ENCODE measurements at places on chromosomes 1 and 21.

DNA sequence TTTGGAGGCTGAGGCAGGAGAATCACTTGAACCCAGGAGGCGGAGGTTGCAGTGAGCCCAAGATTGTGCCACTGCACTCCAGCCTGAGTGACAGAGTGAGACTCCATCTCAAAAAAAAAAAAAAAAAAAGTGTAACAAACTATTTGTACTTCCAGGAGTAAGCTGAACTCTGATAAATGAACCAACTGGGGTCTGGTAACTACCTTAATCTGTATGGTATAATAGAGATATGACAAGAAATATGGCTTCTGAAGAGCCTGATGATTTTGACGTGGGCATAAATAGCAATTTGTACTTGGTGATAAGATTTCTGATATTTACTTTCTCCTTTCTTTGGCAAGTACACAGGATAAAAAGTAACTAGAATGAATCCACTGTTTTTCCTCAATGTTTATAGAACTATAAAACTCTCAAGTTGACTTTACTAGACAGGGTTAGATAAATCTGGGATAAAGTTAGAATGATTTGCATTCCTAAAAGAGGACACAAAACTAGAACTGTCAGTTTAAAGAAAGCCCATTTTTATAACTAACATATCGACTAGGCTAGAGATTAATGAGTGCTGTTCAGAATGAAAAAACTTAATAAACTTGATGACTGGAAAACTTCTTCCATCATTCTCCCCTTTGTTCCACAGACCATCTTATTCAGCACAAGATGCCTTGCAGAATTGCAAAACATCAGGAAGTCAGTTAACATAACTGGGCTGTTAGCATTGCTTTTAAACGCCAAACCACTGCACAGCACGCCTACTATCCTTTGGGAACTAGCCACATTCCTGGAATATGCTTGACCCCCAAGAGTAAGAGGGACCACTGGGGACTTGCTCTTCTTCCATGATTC lies 51.5 kb upstream of the EDARADD start:
- no peak for DNase-seq

DNA sequence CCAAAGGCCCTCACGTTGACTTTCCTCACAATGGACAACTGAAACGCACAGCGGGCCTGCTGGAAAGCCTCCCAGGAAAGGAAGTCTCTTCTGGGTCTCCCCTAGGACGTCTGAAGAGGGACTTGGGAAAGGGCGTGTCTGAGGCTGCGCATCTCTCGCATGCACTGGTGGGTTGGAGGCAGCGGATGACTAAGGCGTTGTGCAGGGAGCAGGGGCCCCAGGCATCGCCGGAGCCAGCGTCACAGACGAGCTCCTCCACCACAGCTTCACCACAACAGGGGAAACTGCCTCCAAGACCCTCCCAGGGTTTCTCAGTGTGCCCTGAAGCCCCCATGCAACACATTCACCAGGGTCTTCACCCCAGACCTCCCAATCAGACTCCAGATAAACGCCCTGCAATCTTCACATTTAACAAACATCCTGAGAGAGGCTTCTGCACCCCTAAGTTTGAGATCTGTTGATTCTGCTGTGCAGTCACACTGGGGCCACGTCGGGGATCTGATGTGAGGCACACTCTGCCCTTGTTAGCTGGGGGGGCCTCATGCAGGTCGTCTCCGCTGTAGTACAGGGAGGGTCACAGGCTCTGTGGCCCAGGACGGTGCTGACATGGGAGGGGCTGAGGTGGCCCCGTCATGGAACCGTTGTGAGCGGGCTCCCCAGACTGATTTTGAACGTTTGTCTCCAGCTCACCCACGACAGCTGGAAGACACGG lies 7.0 kb upstream of the TFF1 start:
- DNase-seq, result no peak

DNA sequence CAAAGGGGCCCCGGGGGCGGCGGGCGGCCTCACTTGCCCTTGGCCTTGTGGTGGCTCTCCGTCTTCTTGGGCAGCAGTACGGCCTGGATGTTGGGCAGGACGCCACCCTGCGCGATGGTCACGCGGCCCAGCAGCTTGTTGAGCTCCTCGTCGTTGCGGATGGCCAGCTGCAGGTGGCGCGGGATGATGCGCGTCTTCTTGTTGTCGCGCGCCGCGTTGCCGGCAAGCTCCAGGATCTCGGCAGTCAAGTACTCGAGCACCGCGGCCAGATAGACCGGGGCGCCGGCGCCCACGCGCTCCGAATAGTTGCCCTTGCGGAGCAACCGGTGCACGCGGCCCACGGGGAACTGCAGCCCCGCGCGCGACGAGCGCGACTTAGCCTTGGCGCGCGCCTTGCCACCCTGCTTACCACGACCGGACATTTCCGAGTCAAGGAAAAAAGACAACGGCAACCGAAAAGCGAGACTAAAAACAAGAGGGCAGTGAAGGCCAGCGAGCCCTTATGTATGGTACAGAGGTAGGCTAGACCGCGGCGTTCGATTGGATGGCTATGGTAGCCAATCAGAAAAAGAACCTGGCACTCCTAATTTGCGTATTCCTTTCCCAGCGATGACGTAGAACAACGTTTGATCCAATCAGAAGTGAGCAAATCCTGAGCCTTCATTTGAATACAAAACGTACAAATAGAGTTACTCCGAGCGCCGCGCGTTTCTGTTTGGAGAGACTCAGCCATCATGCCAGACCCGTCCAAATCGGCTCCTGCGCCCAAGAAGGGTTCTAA lies 29.6 kb upstream of the RNF187 start:
- peak; percentile 66 for DNase-seq

DNA sequence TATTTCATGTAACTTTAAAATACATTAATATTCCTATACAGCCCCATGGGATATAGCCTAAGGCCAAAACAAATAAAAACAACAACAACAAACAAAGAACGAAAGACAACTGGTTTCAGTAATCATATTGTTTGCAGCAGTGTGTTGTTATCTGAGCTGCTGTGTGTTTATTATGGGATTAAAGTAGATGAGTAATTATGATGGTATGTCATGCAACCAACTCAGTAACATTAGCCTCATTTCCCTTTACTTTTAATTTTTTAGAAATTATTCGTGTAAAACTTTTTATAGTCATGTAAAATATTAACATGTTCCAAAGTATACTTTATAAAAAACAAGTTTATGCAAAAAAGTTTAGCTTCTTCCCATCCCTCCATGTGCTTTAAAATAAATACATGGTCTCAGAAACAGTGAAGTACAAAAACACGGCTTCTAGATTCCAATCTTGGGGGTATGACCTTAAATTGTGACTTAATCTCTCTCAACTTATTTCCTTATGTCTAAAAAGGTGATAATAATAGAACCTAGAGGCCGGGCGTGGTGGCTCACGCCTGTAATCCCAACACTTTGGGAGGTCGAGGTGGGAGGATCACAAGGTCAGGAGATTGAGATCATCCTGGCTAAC lies 176.1 kb downstream of the SLC45A1 start:
- DNase-seq, result no peak

GRCh38 chr1:99622702-99623347 lies 23.1 kb upstream of the PALMD start:
- no peak for DNase-seq

DNA sequence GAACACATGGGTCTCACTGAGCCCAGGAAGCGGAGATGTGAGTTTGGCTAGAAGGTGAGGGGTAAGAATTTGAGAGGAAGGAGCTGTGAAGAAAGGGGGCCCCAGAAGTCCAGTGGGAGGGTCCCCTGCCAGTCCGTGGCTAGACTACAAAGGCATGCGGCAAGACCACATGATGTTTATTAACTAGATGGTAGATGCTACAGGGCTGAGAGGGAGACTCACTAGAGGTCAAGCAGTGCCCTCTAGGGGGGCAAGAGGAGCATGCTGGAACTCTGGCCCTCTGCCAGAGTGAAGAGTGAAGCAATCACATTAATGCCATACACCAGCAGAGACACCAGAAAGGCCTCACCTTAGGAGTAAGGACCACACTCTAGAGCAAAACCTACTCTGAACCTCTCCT lies 12.2 kb downstream of the KIAA0319L start:
- DNase-seq, result no peak

DNA sequence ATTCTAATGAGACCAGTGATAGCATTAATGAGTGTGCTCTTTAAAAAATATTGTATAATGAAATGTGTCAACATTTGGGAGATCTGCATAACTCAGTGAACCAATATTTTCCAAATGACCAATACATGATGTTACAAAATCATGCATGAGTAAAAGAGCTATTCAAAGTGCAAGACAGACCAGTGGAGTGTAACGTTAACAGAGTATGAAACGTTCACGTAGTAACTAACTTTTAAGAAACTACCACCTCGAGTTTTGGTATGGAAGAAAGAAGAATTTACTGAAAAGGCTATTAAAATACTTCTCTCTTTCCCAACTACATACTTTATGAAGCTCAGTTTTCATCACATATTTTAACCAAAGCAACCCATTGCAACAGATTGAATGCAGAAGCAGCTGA lies 9.6 kb upstream of the SLC6A9 start:
- DNase-seq, result no peak

DNA sequence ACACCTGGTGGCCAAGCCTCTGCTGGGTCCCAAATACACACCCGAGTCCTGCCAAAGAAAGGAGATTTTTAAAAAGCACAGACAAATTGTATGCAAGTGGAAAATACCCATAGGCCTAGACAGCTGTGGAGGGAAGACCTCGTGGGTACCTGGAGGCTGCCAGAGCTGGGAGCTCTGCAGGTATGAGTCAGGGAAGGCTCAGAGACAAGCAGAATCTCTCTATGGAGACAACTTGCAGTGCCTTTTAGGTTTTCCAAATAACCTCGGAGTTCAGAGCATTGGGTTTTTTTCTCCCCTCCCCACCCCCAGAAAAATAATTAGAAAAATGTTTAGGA lies 127.7 kb downstream of the EDEM3 start:
- DNase-seq, result no peak

- DNase-seq, result no peak
Measured at GRCh38 chr1:199931666-199932377, 95.7 kb upstream of the NR5A2 start.

DNA sequence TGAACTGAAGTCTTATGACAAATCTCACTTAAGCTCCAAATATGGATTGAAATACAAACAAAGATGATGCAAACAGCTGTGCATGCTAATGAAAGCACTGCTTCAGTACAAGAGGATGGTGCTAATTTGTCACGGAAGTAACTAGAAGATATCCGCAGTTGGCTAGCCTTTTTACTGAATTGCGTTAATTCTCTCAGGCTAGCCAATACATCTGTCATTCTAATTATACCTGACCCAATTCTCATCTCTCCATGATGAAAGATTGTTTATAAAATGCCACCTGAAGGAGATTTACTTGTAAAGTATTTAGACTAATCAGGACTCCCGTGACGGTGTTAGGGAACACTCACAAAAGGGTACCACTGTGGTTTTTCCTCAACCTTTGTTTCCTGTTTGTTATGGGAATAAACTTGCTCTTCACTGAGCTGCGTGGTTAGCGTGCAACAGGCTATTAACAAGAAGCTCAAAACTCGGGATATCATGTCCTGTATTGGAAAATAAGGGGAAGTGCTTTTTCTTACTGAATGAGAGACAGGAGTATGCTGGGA lies 162.5 kb downstream of the APP start:
- DNase-seq, result no peak

GRCh38 chr21:38284216-38284615 lies 27.4 kb downstream of the KCNJ15 start:
- no peak for DNase-seq

GRCh38 chr1:229629261-229629660 lies 3.2 kb downstream of the URB2 start:
- no peak for DNase-seq

DNA sequence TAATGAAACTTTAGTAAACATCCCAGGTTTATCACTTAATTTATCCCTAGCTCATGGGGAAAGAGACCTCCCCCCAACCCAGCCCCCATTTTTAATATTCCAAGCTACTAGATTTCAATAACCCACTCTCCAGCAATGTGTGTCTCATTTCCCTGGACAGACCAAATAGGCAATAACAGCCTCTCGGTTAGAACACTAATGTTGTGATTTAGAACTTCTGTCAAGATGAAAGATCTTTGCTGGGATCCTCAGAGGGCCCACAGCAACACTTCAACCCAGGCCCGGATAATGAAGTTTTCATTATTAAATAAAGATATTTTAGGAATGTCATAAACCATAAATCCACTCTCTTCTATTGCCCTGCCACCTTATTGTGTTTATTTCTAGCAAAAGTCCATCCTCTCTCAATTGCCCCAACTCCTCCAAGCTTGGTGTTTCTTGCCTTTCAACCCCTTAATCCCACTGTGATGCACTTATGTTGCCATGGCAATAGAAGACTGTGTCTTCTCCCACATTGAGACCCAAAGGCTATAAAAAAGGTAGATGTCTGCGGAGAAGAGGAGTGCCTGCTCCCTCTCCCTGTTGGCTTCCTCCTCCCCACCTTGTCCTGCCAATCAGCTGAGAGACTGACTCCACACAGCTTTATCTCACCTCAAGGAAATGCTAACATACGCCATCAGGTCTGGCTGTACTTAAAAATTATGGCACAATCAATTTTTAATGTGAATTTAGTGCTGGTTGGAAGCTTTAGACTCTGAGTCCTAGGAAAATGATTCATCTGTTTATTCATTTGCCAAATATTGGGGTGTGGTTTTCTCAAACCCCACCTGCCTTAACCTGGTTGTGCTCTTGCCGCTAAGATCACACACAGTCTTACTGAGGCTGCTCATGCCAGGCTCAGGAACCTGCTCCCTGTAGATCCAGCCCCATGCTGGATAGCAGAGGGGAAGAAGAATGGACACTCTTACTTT lies 258.3 kb upstream of the CAMK1G start:
- no peak for DNase-seq

- no peak for DNase-seq
Measured at GRCh38 chr1:213622365-213623063, 365.3 kb upstream of the PROX1 start.

GRCh38 chr1:7942214-7942921 lies 1.7 kb upstream of the TNFRSF9 start:
- DNase-seq, result peak; percentile 13

DNA sequence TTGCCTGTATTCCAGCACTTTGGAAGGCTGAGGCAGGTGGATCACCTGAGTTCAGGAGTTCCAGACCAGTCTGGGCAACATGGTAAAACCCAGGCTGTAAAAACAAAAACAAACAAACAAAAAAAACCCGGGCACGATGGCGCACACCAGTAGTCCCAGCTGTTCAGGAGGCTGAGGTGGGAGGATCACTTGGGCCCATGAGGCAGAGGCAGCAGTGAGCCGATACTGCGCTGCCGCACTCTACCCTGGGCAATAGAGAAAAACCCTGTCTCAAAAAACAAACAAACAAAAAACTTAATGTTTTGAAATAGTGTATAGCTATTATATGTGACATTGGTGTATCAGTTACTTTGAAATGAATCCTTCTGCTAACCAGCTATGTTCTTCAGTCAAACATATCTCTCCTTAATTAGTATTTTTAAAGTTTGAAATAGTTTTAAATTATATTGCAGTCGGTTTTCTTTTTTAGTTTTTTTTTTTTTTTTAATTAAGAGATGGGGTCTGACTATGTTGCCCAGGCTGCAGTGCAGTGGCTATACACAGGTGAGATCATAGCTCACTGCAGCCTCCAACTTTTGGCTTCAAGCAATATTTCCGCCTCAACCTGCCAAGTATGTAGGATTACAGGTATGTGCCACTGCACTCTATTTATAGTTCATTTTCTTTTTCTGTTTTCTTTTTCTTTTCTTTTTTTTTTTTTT lies 11.3 kb downstream of the SPEN start:
- DNase-seq, result no peak

All from activated T-helper 1 cell treated with Interleukin-2 at 50 U/mL for 16 hours (primary cell).